Activated CD4-positive, alpha-beta T cell treated with anti-CD3 and anti-CD28 coated beads, Interleukin-2, amount 10 ng/mL, durations not matched to agents 24 days and 14 days (primary cell): ENCODE measurements at places on chromosomes 11 and 22. TPM values are rescaled to one million over a fixed set of nuclear protein-coding genes. Genes with fewer than 3 reads are reported as not detected.

DNA sequence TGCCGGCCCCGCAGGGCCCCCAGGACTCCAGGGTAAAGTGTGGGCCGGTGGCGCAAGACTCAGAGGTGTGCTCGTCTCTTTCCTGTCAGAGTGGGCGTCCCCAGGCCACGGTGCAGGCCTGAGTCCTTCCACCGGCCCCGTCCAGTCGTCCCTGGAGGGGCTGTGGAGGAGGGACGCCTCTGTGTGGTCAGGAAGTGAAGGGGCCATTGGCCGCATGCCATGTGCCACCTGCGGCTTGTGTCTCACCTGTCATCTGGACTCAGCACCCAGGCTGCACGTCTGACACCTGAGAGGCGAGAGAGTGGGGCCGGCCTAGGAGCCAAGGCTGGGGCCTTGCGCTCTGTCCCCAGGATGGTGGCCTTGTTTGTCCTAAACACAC is 25.2 kb downstream of the MUC6 start:
- no peak for DNase-seq

GRCh38 chr11:945986-946385 is 20.3 kb downstream of the AP2A2 start:
- DNase-seq = no peak

DNA sequence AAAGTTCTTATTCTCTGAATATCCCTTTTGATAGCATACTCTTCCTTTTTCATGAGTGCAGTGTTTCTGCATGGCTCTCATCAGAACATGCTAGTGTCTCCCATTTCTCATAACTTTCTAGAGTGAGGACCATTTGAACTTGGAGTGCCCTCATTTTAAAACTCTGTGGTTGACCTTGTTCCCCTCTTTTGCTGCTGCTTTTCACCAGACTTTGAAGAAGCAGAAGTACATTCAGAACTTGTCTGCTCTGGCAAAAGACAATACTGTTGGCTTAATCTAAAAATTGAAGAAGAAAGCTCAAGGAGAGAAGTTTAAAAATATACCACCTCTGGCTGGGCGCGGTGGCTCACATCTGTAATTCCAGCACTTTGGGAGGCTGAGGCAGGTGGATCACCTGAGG is 35.0 kb downstream of the PPARA start:
- DNase-seq = no peak

DNA sequence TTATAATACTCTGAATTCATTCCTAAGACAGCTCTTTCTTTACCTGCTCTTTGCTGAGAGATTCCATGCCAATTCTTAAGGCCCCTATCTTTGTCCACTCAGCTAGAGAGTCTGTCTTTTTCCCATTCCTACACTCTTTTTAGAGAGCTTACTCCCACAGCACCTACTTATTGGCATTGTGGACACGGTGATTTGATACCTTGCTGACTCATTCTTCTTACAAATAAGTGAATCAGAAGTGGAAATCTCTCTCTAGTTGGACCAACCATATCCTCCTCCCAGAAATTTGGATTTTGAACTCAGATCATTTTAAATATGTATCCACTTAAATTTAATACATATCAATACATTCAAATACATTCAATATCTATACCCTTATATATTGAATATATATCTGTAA is 32.5 kb upstream of the OR6M1 start:
- DNase-seq = no peak

- DNase-seq = no peak
These were observed 27.0 kb upstream of the SCGB1A1 start for GRCh38 chr11:62391642-62392425.

GRCh38 chr11:35554491-35555437 is 29.3 kb upstream of the PAMR1 start:
- no peak for DNase-seq

GRCh38 chr11:9280655-9281301 is 15.6 kb upstream of the DENND5A start:
- peak; percentile 92 for DNase-seq

DNA sequence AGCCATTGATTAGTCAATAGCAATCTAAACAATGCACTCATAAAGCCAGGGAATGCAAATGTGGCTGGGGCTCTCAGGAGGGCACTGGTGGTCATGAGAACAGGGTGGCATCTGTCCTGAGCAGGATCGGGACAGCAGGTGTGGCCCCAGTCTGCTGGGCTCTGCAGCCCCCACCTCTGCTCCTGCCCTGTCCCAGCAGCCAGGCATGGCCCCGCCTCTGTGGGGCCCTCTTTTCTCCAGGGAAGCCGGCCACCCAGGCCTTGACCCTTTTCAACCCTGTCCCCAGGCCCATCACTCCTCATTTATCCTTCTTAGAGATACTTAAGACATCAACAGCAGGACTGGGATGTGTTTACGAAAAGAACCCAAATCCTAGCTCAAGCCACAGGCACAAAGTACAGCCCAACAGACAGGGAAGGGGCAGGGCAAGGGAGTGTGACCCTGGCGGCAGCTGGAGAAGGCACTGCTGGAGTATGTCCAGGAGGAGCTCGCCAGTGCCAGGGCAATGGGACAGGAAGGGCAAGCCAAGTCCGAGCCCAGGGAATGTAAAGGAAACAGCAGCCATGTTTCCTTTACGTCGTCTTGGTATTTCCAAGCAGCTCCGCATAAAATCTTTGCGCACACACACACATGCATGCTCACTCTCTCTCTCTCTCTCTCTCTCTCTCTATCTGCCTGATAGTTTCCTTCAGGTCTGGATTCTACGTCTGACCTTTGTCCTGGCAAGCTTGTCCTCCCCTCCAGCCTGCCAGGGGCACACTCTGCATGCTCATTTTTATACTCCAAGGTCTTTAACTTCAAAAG is 59.9 kb downstream of the DGCR2 start:
- no peak for DNase-seq

GRCh38 chr11:60528465-60528864 is 13.3 kb downstream of the MS4A13 start:
- no peak for DNase-seq

GRCh38 chr11:773425-773824 is 3.9 kb downstream of the GATD1 start:
- no peak for DNase-seq

DNA sequence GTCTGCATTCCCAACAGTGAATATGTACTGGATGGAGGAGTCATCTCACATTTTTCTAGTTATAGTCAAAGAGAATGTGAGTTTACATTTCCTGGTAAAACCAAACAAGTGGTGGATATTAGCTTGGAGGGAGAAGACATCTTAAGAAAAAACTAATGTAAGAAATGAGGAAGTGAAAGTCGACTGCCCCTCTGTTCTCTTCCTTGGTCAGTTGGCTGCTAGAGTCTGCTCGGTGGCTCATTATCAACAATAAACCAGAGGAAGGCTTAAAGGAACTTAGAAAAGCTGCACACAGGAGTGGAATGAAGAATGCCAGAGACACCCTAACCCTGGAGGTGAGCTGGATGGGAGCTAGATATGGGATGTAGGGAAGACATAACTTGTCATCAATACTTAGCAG is 5.8 kb downstream of the SLC22A9 start:
- no peak for DNase-seq

- no peak for DNase-seq
These were observed 13.0 kb downstream of the DNAJB13 start for GRCh38 chr11:73963861-73964260.

DNA sequence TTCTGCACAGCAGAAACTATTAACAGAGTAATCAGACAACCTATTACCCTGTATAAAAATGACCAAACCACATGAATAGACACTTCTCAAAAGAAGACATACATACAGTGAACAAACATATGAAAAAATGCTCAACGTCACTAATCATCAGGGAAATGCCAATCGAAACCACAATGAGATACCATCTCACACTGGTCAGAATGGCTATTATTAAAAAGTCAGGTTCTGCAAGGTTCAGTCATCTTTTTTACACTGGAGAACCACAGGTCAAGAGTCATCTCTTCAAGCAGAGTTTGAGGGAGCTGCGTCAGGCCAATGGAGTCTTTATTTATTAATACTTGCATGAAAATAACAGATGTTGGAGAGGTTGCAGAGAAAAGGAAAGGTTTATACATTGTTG is 40.4 kb downstream of the RCN1 start:
- no peak for DNase-seq

DNA sequence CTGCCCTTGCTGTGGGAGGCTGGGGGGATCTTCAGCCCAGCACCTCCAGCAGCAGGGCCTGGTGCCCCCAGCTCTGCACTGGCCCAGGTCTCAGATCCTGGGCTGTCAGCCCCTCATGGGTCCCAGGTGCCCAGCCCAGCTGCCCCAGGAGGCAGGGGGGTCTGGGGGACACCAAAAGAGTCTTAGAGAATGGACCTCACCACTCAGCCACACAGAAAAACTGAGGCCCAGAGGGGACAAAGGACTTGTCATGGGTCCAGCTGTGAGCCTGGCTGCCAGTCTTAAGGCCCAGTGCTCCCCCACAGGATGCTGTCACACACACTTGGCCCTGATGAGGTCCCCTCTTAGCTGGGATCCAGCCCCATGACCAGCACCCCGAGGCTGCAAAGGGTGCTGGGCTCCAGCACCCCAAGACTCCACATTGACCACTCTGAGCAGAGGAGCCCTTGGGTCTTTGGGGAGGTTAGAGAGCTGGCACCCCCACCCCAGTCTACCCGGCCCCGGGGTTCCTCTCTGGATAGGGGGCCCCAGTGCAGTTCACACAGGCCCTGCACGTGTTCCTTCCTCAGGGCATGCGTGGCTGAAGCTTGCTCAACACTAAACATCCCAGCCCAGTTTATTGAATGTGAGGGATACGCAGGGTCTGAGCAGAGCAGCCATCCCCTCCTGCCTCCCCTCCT is 54.4 kb downstream of the IGLL5 start:
- no peak for DNase-seq

MOV10L1 gene
- total RNA-seq = not detected in 2 replicates

OR51B4 gene
- not detected in 2 replicates for total RNA-seq

GUCD1 gene
- total RNA-seq = 118 and 129 TPM in 2 replicates

INPP5J gene
- 0.07 and 0.26 TPM in 2 replicates for total RNA-seq

OR5M3 gene
- not detected in 2 replicates for total RNA-seq
